ENCODE measurements at places on chromosomes 3 and 15.
A peak's percentile ranks its signal among the peaks of the same experiment; 100 is the strongest.

GRCh38 chr15:69782809-69783208, 314.9 kb downstream of the TLE3 start:
- peak; percentile 27 for DNase-seq

GRCh38 chr15:44489464-44489863, 47.5 kb upstream of the EIF3J start:
- no peak for DNase-seq

- DNase-seq: no peak
Observed at GRCh38 chr3:27644941-27645340, 77.2 kb downstream of the EOMES start.

DNA sequence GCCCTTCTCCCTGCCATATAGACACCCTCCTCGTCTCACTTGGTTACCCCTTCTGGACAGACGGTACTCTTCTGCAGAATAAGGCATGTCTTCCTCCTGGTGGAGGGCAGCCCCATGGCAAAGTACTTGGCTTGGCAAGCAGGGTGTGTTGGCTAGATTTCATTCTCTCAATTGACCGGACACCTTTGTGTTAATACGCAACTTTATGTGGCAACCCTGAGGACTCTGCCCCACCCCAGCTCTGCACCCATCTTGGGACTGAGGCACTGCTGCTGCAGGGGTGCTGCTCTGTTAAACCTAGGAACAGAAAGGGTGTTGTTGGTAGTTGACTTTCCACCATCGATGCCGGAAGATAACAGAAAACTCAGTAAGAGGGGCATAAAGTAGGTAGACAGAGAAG, 55.2 kb downstream of the PTPRG start:
- DNase-seq: no peak

DNA sequence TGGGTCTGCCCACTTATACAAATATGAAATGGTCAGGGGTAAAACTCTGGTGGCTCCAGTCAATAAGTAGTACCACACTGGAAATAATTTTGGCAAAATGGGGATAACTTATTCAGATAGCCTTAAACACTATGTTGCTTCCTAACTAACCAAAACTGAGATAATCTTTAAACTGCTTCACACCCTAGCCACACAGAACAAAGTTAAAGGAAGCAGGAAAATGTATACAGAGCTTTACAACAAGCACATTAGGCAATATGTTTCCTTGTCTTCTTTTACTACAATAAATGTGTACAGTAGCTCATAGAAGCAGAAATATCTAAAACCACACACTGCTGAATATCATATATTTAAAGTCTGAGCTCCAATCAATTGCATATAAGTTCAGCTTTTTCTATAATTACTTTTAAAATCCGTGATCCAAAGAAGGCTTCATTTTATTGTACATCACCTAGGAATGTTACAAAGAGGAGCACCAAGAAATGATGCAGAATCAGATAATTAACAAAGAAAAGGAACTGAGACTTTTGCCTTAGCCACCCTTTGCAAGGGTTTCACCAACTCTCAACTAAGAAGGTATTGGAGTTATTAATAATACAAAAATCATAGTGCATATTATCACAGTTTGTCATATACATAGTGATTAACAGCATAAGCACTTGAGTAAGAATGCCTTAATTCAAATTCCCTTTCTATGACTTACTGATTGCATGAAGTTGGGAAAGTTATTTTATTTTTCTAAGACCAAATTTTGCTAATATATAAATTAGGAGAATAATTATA, 9.2 kb upstream of the SSR3 start:
- no peak for DNase-seq

- no peak for DNase-seq
Observed at GRCh38 chr15:88141269-88141889, 115.2 kb downstream of the NTRK3 start.

- no peak for DNase-seq
Observed at GRCh38 chr15:98896802-98897732, 110.5 kb downstream of the PGPEP1L start.

GRCh38 chr3:10259798-10260197, 11.5 kb downstream of the TATDN2 start:
- no peak for DNase-seq

- DNase-seq: no peak
Observed at GRCh38 chr3:44914936-44915335, 40.5 kb downstream of the TGM4 start.

DNA sequence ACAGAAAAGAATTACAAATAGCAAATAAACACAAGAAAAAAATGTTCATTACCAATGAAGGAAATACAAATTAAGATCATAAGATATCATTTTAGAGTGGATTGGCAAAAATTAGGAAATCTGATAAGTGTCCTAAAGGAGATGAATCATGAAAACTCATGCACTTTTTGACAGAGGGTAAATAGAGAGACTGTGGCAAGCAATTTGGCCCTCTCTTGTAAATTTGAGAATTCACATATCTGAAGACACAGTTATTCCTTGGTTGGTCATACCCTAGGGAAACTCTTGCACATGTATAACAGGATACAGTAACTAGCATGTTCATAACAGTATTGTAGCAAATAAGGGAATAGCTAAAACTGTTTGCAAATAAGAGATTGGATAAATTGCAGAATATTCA, 246.0 kb upstream of the GADL1 start:
- no peak for DNase-seq

DNA sequence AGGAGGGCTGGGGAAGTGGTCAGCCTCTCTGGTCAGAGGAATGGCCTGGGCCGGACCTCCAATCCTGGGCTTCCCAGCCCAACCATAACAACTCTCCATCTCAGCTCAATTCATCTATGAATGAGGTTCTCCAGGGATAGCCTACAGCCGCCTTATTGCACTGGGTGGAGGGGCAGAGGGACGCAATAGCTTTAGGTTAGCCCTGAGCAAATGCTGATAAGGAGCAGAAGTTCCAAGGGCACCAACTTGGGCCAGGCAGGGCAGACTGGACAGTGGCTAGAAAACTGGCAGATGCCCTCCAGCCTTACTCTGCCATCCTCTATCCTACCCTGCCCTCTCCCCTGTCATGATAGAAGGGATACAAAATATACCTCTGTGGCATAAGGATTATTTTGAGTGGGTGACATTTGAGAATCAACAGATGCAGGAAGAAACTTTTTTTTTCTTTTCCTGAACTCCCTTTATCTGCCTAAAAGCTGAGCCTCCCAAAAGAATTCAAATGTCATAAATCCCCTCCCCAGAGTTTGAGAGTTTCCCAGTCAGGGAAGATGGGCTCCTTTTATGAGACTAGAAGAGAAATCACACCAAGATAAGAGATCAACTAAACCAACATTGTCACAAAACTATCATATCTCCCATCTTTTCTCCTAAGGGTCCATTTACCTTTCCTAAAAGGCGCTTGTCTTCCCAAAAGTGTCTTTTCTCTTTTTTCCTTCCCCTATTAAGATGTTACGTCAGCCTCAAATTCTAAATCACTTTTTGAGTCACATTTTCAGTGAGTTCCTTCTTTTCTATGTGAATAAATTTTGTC, 40.4 kb upstream of the C15orf39 start:
- no peak for DNase-seq

DNA sequence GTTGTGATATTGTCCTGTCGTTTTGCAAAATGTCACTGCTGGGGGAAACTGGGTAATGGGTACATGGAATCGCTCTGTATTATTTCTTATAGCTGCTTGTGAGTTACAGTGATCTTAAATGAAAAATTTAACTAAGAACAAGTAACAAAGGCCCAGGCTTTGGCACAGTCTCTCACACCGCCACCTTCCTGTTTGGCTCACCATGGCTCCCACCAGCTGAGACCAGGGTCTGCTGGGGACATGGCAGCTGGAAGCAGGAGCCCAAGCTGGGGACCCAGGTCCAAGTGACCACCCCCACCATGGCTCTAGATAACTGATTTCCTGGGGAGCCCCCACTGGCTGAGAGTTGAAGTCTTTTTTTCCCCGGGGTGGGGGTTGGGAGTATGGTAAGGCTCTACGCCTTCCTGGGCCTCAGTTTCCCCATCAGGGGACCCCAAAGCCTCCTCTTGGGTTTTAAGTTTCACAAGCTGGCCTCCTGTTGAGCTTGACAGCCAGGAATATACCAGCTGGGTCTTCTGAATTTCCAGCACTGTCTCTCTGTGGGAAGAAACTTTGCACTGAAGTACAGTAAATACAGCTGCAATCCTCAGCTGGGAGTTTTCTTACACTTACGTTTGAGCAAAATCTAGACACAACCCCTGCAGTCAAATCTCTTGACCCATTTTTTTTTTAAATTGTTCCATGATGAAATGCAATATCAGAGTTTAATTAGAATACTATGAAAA, 26.1 kb downstream of the ABTB1 start:
- no peak for DNase-seq

GRCh38 chr3:21783839-21784238, 32.8 kb upstream of the ZNF385D start:
- no peak for DNase-seq

DNA sequence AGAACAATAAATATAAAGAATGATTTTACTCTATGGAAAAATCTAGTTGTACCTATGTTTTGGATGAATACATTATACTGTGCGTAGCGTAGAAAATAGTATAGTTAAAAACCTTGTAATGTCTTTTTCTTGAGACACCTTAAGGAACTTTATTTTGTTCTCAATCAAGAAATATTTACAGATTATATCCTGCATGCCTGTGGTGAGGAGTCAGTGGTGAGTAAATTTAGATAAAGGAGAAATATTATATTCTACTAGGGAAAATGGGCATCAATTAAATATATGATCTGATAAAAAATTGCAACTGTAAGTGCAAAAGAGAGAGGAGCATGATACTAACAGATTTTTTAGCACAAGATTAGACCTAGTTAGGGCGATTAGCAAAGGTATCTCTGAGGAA, 157.7 kb downstream of the RBMS3 start:
- no peak for DNase-seq

- no peak for DNase-seq
Observed at GRCh38 chr15:51121118-51121517, 26.4 kb upstream of the TNFAIP8L3 start.

- DNase-seq: no peak
Observed at GRCh38 chr15:87962428-87962827, 294.1 kb downstream of the NTRK3 start.

GRCh38 chr3:106428565-106428994, 559.8 kb upstream of the CBLB start:
- DNase-seq: no peak

DNA sequence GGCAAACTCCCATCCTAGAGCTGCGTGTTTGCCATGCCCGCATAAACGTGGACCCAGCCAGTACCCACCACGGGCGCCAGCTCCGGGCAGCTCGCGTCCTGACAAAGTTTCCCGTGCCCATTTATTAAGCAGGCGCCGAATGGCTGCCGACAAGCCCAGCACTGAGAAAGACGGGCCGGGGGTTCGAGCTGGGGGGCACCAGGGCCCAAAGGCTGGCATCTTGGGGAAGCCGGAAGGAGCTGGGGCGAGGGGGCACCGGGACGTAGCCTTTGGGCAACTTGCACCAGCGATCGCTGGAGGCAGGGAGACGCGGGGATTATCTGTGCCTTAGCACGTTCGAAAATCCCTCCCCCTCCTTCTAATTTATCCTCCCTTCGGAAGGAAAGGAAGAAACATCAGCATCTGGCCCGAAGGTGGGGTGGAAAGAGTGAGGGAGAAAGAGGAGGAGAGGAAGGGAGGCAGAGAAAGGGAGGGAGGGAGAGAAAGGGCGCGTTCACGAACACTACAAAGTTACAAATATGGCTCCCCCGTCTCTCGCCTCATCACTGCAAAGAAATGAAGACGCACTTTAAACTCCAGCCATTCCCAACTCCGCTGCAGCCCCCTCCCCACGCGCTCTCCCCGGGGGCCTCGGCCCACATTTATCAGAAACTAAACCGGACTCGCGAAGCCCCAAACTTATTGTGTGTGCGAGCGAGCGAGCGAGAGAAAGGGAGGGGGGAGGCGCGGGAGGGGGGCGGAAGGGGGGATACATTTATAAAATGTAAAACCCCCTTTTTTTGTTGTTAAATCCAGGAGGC, 1.0 kb downstream of the ANP32A start:
- DNase-seq: peak; percentile 58

DNA sequence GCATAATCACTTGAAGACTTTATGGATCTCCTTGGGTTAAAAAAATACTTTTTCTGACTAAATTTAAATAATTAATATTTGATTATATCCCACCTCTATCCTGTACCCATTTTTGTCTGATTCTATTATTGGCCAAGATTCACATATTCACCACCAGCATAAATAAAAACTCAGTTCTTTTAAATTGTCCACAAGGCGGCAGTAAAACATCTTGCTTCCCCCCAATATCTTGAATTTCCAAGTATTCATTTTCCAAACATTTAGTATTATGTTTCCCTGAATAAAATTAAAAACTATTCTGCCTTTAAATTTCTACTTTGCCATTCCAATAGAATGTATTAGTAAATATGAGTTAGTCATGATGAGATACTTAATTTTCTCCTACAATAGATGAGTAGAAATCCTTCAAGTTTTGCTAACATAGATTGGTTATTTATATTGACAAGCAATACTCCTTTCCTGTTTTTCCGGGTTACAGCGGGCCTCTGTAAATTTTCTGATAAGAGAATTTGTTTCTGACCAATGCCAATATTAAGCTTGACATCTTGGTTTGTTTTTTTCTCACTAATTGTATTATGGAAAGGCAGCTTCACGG, 218.7 kb upstream of the MDFIC2 start:
- no peak for DNase-seq

- peak; percentile 67 for DNase-seq
Observed at GRCh38 chr15:45454814-45455213, 67.7 kb downstream of the SLC30A4 start.

- no peak for DNase-seq
Observed at GRCh38 chr15:83930392-83931212, 276.7 kb downstream of the ADAMTSL3 start.

- DNase-seq: no peak
Observed at GRCh38 chr3:10000686-10001085, 14.0 kb upstream of the EMC3 start.

DNA sequence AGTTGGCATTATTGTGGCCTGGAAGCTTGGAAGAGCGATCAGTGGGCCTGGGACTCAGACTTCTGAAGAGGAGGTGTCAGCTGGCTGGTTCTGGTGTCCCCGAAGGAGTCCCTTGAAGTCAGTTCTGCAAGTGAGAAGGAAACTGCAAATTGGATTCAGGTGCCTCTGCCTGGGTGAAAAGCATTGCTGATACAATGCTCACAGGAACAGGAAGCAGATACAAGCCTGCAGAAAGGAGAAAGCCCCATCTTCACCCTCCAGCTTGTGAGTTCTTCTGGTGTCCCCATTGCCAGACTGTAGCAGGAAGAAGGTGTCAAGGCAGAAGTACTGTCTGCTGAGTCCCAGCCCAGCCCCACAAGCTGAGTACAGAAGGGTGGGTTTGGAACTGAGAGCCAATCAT, 271.3 kb downstream of the PLOD2 start:
- DNase-seq: no peak

- DNase-seq: no peak
Observed at GRCh38 chr15:92833106-92833433, 67.1 kb upstream of the CHD2 start.

- no peak for DNase-seq
Observed at GRCh38 chr3:191415566-191415965, 45.4 kb upstream of the PYDC2 start.

- no peak for DNase-seq
Observed at GRCh38 chr3:194705227-194705626, 19.5 kb downstream of the FAM43A start.

GRCh38 chr3:39457361-39457760, 10.1 kb upstream of the MOBP start:
- no peak for DNase-seq

- no peak for DNase-seq
Observed at GRCh38 chr3:86838927-86839326, 152.0 kb downstream of the VGLL3 start.

- no peak for DNase-seq
Observed at GRCh38 chr3:194285024-194285849, 65.9 kb downstream of the CPN2 start.
